ENCODE measurements at places on chromosomes 5 and 9.

GRCh38 chr5:171697221-171698102 is 88.2 kb upstream of the SMIM23 start:
- DNase-seq: no peak

DNA sequence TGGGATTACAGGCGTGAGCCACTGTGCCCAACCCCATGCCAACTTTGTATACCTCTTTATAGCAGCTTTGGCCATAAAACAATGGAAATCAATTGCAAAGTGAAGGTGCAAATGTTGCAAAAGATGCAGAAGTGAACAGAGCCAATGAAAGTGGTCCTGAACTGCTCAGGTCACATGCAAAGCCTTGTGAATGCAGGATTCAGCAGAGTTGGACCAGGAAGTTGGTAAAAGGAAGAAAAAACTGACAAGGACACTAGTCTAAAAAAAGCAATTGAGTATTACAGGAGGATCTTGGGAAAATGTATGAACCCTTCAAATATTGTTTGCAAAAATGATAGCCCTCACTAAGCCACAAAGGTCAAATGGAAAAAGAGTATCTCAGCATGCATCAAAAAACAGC is 4.5 kb upstream of the MAP3K1 start:
- no peak for DNase-seq

DNA sequence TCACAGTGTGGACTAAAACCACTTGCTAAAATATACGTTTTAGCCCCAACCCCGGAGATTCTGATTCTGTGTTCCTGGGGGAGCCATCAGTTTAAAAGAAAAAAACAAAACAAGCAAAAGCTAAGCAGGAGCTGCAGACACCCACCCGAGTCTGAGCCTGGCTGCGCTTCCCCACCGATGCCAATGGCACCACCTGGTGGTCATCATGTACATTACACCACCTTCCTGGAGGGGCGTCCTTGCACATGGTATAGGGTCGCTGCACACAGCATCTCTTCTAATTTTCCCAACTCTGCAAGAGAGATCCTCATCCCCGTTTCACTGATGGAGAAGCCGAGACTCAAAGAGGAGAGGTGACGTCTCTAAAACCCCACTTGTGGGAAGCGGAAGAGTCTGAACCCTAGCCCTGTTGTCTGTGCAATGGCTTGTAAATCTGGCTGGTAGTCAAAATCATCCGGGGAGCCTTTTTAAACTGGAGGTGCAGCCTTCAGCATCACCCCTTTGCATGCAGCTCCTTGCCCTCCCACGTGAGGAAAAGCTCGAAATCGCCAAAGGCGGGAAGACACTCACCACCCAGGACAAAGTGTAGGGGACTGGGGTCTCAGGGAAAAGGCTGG is 23.1 kb upstream of the CNOT6 start:
- DNase-seq: peak; percentile 58

GRCh38 chr5:157109744-157110143 is 900 bp upstream of the HAVCR2 start:
- DNase-seq: no peak

GRCh38 chr5:52269859-52270258 is 517.9 kb upstream of the ITGA1 start:
- DNase-seq: no peak

DNA sequence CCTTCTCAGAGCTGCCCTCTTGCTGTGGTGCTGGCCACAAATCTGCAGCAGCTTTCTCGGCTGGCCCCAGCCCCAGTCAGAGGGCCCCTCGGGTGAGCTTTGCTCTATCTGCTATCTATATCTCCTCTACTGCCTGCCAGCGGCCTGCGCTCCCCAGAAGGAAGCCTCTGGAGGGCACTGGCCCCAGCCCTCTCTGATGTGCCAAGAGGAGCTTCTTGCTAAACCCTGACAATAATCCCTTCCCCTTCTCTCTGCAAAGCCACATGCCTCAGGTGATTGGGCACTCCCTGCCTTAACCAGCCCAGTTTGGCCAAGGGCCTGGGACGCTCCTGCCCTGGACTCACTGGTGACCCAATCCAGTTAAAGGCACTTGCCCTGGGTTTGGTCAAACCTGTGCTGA is 42.7 kb downstream of the CAMK2A start:
- no peak for DNase-seq

GRCh38 chr5:86709157-86709881 is 91.6 kb downstream of the COX7C start:
- no peak for DNase-seq

DNA sequence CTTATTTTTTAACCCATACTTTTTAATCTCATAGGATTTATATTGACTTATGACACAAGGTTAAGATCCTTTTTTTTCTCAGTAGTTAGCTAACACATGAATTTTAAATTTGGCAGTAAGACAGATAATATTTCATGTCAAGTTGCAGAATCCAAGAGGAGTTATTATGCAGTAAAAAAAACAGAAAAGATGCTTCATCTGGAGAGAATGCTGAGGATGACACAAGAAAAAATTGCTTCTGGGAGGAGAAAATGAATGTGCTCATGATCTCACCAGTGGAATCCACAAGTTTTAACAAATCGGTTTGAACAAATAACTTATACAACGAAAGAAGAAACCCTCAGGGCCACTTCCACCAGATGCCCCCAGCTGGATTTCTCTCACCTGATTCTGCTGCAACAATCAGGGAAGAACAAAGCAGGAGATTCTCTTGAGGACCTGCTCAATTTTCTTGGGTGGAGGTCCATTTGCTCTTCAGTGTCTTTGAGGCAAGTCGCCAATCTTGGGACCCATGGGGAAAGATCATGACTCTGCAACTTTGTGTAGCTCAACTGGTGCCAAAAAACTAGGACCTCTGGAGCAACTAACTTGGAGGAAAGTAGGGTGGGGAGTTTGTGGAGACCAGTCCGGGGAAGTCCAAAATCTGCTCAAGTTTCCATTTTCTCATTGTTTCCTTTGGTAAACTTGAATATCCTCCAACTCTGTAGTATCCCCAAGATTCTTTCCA is 50.5 kb upstream of the TNFSF15 start:
- peak; percentile 94 for DNase-seq

Measured in fibroblast of skin of abdomen (primary cell).